ENCODE measurements at places on chromosomes 13 and 19.

DNA sequence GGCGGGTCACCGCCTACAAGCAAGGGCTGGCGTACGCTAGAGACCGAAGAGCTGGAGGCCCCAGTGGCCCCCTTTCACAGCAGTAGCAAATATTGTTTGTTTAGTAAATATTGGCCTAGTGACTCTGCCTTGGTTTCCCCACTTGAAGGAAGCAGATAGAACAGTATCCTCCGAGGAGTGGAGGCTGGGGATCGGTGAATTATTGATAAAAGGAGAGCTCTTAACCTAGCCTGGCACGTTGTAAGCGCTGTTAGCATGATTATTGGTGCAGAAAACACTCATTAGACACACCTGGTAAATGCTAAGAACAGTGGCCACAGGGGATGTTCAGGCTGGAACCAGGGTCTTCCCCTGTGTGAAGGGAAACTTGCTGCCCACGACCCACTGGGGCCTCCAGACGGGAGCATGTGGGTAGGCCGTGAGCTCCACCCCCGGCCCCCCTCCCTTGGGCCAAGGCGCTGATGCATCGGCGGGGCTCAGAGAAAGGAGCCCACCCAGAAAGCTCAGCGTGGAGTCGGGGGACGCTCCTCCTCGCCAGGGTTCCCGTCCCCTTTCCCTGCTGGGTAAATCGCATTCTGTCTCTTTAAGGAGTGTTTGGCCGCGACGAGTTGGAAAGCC, 2.3 kb downstream of the IER2 start:
- DNase-seq, result no peak

DNA sequence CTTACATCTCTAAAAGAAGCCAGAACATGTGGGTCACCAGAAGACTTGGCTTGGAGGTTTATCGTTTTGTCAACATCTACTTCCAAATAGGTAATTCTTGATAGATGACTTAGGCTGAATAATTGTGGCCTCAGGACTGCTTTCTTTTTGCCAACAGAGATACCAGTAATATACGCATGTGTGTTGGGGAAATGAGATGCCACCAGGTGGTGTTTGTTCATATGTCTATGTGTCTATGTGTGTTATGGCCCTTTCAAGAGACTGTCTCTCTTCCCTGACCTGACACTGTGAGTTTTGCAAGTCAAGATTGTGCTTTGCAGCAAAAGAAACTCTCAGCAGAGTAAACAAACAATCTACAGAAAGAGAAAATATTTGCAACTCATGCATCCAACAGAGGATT, 31.6 kb upstream of the METTL21C start:
- peak; percentile 11 for DNase-seq

DNA sequence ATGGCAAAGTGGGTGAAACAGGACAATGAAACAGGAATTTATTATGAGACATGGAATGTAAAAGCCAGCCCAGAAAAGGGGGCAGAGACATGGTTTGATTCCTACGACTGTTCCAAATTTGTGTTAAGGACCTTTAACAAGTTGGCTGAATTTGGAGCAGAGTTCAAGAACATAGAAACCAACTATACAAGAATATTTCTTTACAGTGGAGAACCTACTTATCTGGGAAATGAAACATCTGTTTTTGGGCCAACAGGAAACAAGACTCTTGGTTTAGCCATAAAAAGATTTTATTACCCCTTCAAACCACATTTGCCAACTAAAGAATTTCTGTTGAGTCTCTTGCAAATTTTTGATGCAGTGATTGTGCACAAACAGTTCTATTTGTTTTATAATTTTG, 8.6 kb downstream of the CLN5 start:
- DNase-seq, result no peak

- DNase-seq, result peak; percentile 48
Measured at GRCh38 chr13:33208290-33209220, 77.0 kb downstream of the STARD13 start.

DNA sequence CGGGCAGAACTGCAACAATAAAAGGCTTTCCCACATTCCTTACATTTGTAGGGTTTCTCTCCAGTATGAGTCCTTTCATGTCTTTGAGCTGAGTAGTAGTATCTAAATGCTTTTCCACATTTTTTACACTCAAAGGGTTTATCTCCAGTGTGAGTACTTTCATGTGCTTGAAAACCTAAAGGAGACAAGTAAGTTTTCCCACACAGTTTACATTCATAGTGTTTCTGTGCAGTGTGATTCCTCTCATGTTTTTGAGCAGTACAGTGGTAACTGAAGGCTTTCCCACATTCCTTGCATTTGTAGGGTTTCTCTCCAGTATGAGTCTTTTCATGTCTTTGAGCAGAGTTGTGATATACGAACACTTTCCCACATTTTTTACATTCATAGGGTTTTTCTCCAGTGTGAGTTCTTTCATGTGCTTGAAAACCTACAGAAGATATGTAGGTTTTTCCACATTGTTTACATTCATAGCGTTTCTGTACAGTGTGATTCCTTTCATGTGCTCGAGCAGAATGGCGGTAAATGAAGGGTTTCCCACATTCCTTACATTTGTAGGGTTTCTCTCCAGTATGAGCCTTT, 47.0 kb downstream of the ZNF44 start:
- no peak for DNase-seq

- no peak for DNase-seq
Measured at GRCh38 chr19:20513189-20513904, 52.2 kb downstream of the ZNF737 start.

DNA sequence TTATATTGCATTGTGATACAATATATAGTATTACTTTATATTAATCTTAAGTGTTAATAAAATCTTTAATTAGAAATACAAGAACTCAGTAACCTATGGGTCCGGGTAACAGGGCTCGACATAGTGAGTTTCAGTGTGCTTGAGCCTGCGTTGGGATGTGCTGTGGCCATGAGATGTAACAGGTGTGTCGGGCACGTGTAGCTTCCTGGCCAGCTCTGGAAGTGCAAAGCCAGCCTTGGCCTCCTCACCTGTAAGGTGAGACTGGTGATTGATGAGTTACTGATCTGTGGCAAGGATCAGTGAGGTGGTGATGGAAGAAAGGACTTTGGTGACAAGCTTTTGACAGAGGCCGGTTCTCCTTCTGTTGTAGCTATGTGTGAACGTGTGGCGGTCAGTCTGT, 19.2 kb downstream of the ATP4B start:
- DNase-seq, result no peak

- DNase-seq, result no peak
Measured at GRCh38 chr19:6707011-6707657, 13.3 kb downstream of the C3 start.

GRCh38 chr13:110103534-110103933, 203.4 kb downstream of the COL4A1 start:
- DNase-seq, result peak; percentile 61

DNA sequence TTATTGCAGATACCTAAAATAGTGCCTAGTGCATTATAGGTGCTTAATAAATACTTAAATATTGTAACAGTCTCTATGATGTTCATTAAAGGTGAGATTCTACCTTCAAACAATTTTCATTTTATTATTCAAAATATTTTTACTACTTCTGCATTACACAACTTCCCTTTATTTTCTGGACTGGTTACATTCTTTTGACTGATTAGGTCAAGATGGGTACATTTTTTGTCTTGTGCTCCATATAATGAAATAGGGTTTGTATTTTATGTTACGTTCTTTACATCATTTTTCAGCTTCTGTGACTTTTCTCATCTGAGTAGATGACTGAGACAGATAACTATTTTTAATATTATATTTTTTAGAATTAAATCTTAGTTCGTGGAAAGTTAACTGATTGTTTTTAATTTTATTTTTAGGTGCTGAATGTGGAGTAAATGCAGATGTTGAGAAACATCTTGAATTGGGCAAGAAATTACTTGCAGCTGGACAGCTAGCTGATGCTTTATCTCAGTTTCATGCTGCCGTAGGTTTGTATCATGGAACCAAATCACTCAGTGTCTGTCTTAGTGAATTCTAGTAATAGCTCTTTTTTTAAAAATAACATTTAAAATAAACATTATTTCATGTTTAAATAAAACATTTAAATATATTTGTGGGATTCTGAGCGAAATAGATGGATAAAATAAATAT, 32.0 kb downstream of the DNAJC3 start:
- DNase-seq, result peak; percentile 46

GRCh38 chr13:98581971-98582702, 5.2 kb upstream of the STK24 start:
- DNase-seq, result peak; percentile 72

GRCh38 chr13:107347641-107348369, 779.9 kb upstream of the ARGLU1 start:
- peak; percentile 50 for DNase-seq

GRCh38 chr13:71617265-71617664, 249.7 kb downstream of the DACH1 start:
- DNase-seq, result no peak

GRCh38 chr13:99376924-99377323, 69.7 kb upstream of the GPR183 start:
- DNase-seq, result no peak

- DNase-seq, result no peak
Measured at GRCh38 chr19:6253954-6254733, 25.6 kb downstream of the MLLT1 start.

DNA sequence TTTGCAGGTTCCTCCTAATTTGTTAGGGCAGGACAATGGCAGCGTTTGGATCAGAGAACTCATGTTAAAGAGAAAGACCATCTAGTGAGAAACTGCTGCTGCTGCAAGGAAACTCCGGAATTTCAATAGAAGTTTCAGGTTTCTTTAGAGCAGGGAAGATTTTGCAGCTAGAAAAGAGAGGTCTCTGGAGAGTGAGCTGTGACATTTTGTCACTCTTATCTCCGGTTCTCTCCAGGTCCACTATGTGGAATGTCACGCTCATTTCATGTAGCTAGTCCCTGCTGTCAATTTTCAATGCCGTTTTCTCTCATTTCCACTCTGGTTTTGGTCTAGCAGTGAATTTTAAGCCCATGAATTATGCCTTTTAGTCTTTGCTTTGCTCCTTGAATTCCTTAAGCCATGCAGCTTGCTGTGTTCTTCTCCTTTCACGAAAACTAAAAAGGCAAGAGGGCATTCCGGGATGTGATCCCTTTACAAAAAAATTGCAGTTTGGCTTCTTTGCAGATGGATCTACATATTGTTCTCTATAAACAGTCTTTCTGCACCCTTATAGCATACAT, 46.7 kb upstream of the POSTN start:
- DNase-seq, result no peak

DNA sequence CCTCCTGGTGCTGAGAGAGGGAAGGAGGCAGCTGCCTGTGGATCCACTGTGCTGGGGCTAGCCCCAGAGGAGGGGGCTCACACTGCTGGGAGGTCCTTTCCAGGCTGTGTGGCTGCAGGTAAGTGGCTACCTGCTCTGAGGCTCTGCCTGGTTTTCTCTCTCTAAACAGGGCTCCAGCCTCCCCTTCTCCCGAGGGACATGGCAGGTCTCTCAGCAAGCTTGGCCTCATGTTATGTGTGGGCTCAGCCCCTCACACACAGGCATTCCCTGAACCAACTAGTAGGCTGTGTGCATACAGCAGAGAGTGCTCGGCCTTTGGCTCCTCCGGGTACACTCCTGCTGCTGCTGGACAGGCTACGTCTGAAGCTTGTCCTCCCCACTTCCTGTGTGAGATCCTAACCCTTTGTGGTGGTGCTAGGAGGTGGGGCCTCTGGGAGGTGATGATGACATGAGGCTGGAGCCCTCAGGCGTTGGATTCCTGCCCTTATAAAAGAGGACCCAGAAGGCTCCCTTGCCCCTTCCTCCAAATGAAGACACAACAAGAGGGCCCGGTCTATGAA, 4.2 kb downstream of the ZNF835 start:
- DNase-seq, result no peak

GRCh38 chr19:15136234-15136954, 29.2 kb downstream of the SYDE1 start:
- DNase-seq, result no peak

GRCh38 chr13:73428137-73428536, 369.3 kb downstream of the KLF5 start:
- peak; percentile 78 for DNase-seq

DNA sequence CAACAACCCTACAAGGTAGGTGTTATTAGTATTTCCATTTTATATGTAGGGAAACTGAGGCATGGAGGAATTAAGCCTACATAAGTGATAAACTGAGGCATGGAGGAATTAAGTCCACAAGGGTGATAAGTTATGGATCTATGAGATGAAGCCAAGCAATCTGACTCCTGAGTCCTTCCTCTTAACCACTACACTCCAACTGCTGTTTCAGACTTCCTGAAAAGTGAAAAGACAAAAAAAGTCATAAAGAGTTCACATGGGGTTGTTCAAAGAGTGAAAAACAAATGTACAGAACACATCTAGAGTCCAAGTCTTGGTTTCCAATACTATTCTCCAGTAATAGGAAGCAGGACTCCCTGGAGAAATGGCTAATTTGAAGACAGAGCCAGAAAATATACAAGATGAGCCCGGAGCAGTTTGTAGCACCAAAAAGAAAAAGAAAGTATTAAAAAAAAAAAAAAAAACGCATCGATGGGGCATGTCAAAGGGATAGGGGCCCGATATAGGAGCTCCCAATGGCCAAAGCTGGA, 12.1 kb downstream of the CRYL1 start:
- DNase-seq, result no peak

DNA sequence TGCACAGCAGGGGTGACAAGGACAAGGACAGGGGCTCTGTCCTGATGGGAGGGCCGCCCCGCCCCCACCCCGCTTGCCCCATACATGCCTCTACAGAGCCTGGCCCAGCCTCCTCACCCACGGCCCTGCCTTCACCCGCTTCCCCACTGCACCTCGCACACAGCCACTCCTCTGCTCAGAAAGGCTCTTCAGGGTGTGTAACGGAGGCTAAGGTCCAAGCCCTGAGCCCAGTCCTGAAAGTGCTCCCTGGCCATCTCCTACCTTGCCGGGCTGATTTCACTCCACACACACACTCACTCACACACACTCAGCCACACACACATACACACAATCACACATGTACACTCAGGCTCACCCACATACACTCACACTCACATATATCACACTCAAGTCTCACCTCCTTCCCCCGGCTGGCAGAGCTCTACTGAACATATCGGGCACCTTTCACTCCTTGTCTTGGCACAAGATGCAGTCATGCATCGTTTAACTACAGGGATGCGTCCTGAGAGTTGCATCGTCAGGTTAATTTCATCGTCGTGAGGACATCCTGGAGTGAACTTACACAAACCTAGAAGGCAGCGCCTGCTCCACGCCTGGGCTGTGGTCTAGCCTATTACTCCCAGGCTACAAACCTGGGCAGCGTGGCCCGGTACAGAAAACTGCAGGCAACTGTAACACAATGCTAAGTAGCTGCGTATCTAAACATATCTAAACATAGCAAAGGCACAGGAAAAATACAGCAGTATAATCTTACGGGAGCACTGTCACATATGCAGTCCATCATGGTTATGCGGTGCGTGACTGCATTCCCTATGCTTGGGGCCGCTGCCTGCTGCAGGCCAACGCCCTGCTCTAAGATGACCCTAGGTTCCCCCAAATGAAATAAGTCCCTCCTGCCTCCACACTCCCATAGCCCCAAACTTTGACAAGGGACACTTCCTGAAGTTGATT, 13.1 kb downstream of the EPS15L1 start:
- no peak for DNase-seq

Data from fibroblast of mammary gland (primary cell).